ENCODE measurements at places on chromosomes 4 and X.
A peak's percentile ranks its signal among the peaks of the same experiment; 100 is the strongest.

DNA sequence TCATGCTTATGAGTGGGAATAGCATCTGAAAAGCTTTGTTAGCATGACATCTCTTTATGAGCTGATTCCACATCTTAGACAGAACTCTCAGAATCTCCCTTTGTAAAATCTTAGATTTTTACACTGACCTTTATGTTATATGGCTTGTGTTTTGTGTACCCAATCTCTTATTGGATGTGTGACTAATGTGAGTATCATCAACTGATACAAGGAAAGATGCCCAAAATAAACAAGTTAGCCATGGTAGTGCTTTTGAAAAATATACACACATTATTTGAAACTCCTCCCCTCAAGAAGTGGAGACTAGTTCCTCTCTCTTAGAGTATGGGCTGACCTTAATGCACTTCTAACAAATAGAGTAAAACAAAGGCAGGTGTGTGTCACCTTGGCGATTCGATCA lies 160.1 kb upstream of the NRK start:
- DNase-seq, result no peak

GRCh38 chr4:1407657-1408333 lies 1.6 kb upstream of the NKX1-1 start:
- no peak for DNase-seq

DNA sequence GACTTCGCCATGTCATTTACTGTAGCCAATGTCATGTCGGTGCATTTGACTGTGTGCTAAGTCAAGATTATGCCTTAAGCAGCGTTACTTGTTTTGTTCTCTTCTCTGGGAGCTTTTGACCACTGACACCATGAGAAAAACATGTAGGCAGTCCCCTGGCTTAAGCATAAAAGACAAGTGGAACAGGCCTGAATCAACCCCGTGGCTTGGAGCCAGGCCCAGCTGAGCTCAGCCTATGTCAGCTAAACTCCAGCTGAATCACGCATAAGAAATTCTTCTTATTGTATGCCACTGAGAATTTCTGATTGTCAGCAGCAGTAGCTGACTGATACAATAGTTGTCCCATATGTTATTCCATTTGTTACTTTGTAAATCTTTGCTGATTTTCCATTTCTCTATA lies 261.9 kb downstream of the CBLL2 start:
- no peak for DNase-seq

DNA sequence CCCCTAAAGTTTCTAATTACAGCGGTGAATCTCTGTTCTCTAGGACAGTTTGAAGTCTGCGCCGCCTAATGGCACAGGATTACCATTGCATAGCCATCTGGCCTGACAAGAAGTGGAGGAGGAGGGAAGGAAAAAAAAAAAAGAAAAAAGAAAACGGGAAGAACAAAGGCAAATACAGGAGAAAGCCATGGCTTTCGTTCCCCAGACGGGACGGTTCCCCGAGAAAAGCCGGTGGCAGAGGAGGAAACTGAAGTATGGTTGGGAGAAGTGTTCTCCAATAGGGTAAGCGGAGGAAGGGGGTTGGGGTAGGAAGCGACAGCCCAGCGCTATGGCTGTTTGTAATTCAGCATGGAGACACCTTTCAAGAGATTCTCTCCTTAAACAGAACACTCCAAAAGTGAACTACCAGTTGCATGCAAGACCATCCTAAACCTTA lies 80.8 kb downstream of the HMGN5 start:
- DNase-seq, result peak; percentile 34

GRCh38 chr4:127400276-127400675 lies 232.5 kb upstream of the INTU start:
- no peak for DNase-seq

GRCh38 chrX:110045421-110045820 lies 42.5 kb downstream of the TMEM164 start:
- no peak for DNase-seq

DNA sequence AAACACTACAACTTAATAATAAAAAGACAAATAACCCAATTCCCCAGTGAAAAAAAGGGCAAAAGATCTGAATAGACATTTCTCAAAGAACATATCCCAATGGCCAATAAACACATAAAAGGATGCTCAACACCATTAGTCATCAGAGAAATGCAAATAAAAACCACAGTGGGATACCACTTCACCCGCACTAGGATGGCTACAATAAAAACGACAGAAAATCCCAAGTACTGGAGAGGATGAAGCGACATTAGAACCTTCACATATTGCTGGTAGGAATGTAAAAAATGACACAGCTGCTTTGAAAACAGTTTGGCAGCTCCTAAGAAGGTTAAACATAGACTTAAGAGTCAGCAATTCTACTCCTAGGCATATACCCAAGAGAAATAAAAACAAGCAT lies 140.6 kb upstream of the ARX start:
- DNase-seq, result no peak

- no peak for DNase-seq
These were observed 152.4 kb downstream of the TSPAN5 start for GRCh38 chr4:98505992-98506391.

GRCh38 chr4:143346206-143346605 lies 9.5 kb downstream of the GAB1 start:
- no peak for DNase-seq

- DNase-seq, result no peak
These were observed 84.6 kb upstream of the FMR1 start for GRCh38 chrX:147827070-147827469.

DNA sequence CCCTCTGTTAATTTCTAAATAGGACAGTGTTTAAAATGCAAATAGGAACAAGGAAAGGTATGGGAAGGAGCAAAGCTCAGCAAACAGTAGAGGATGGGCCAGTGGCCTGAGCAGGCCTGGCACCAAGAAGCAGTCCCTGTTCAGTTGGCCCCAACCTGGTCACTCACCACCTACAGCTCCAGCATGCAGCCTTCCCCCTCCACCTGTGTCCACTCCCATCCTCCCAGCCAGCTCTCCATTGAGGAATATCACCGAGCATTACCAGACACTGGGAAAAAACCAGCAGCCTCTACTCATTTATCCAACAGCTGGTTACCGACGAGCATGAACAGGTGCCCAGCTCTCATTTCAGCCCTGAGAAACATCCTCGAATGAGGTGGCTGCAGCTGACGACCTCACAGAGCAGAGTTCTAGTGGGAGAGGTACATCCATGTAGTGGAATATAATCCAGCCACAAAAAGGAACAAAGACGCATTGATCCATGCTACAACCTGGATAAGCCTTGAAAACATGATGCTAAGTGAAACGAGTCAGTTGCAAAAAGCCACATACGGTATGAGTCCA lies 25.6 kb downstream of the CD99L2 start:
- no peak for DNase-seq

DNA sequence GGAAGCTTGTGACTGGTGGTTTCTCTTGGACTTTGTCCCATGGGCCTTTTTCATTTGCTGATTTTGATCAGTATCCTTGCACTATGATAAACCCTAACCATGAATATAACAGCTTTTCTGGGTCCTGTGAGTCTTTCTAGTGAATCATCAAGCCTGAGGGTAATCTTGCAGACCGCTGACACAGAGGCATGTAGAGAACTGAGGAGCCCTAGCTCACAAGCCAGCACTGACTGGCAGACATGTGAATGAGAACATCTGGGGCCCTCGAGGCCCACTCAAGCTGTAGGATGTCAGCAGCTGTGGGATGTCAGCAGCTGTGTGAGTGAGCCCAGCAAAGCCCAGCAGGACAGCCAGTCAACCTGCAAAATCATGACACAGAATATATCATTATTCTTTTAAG lies 36.7 kb downstream of the HMGB3 start:
- no peak for DNase-seq

- DNase-seq, result no peak
These were observed 55.3 kb upstream of the ZFP42 start for GRCh38 chr4:187940299-187940698.

GRCh38 chr4:41425650-41426049 lies 112.3 kb upstream of the LIMCH1 start:
- DNase-seq, result no peak

GRCh38 chr4:39648827-39649558 lies 10.3 kb upstream of the SMIM14 start:
- DNase-seq, result no peak

GRCh38 chr4:115424852-115425251 lies 311.4 kb upstream of the NDST4 start:
- DNase-seq, result no peak

- DNase-seq, result no peak
These were observed 983.4 kb upstream of the ADGRL3 start for GRCh38 chr4:60216752-60217151.

- DNase-seq, result no peak
These were observed 356.2 kb downstream of the HS3ST1 start for GRCh38 chr4:11072463-11072862.

- no peak for DNase-seq
These were observed 70.1 kb downstream of the CHRNA9 start for GRCh38 chr4:40405193-40405592.

DNA sequence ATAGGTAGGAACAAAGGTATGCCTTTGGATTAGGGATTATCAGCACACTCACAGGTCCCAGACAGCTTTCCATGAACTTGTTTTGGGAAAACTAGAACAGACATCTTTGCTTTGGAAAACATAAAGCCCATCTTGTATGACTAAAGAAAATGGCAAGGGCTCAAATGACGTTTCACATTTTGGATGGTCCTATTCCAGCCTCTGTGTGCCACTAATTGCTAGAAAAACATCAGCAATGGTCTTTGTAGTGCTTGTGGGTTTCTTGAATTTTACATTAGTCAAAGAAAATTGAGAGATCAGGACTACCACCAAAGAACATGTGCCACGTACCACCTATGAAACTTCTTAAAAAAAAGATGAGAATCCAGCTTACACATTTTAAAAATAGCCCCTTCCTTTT lies 111.4 kb downstream of the HDAC8 start:
- DNase-seq, result no peak

GRCh38 chr4:72546456-72546855 lies 22.6 kb downstream of the ADAMTS3 start:
- no peak for DNase-seq

DNA sequence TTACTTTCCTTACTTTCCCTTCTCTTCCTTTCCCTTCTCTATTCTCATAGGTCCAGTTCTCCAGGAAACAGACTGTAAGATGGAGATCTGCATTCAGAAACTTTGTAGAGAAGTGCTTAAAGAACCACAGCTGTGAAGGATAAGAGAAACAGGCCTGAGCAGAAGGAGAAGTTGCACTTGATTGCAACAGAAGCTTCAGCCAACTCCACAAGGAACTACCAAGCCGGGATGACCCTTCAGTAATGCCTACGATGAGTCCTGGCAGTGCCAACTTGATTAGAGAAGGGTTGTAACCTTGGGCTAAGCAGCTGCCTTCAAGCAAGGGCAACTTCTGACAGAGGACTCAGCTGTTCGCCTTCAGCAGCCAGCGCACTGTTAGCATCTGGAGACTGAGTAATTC lies 413.3 kb upstream of the RASGEF1B start:
- no peak for DNase-seq
